GM12864 (cell line): ENCODE measurements at places on chromosomes 4 and X.

DNA sequence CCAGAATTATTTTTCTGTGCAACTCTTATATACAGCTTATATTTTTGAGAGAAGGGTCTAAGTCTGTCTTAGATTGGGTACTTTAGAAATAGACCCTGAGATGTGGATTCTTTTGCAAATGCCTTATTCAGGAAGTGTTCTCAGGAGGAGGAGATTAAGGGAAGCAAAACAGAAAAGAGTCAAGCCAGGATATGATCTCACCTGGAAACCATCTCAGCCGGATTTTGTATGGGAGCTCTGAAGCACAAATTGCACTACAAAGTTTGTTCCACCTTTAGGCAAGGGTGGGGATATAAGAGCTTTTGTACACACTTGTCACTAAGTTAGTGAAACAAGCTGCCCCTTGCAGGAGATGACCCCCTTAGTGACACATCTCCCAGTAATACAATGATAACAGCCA lies 121.2 kb upstream of the GRPR start:
- no peak for DNase-seq

- DNase-seq, result no peak
Measured at GRCh38 chr4:170464614-170465197, 374.9 kb upstream of the AADAT start.

- no peak for DNase-seq
Measured at GRCh38 chrX:27915617-27916016, 65.6 kb downstream of the DCAF8L1 start.

- no peak for DNase-seq
Measured at GRCh38 chr4:37830640-37831039, 4.2 kb downstream of the PGM2 start.

GRCh38 chrX:29071525-29072320 lies 484.5 kb downstream of the IL1RAPL1 start:
- no peak for DNase-seq

GRCh38 chr4:146095091-146095690 lies 80.3 kb upstream of the LSM6 start:
- no peak for DNase-seq

GRCh38 chr4:59612235-59612634 lies 1587.9 kb upstream of the ADGRL3 start:
- DNase-seq, result no peak

GRCh38 chr4:178415925-178416324 lies 973.7 kb upstream of the AGA start:
- no peak for DNase-seq

GRCh38 chr4:85459736-85460135 lies 15.2 kb upstream of the ARHGAP24 start:
- DNase-seq, result no peak

DNA sequence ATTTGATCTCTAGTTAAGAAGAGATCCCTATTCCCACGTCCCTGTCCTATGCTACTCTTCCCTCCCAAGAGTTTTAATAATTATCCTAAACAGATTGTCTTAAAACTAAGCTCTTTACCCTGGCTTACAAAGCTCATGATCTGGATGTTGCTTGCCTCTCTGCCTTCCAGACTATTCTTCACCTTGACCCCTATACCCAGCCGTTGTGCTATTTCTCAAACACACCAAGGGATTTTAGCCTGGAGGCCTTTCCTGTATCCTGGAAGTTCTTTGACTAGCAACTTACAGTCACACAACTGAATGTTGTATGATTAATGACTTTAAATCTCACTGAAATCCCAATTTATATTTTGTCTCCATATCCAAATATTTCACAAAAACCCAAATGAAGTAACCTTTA lies 314.9 kb downstream of the ADGRL3 start:
- DNase-seq, result no peak

- no peak for DNase-seq
Measured at GRCh38 chr4:109027016-109027500, 264.2 kb upstream of the ETNPPL start.

DNA sequence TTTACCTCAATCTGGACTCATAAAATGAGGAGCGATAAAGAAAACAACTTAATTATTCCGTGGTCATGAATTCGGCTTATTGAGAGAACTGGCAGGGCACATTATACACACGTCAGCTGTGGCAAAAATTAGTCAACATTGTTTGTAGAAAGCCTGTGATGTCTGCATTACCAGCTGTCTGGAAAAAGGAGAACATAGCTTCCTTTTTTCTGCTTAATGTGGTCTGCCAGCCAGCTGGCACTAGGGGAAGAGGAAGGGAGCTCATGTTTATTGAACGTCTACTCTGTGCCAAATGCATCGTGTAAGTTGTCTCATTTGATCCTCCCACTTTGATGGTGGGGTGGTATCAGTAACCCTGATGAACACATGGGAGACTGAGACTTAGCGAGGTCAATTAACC lies 367.6 kb downstream of the ARHGAP24 start:
- no peak for DNase-seq

GRCh38 chr4:123077330-123077729 lies 154.9 kb upstream of the NUDT6 start:
- no peak for DNase-seq

DNA sequence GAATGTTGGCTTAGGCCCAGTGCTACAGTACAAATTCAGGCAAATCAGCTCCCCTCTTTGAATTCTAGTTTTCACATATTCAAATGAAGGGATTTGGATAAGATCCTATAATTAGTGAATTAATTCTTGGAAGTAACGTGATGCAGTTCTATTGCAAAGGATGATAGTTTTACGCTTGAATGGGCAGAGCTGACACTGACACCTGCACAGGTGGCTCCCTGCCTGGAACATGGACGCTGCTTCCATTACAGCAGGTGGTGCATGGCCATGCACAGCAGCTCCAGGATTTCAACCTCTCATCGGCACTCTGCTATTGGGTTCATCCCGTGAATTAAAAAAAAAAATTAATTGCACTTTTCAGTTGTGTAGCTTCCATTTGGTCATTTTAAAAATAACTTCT lies 28.4 kb upstream of the RPS6KA6 start:
- DNase-seq, result no peak

GRCh38 chrX:66632473-66632872 lies 6.4 kb downstream of the EDA2R start:
- no peak for DNase-seq

DNA sequence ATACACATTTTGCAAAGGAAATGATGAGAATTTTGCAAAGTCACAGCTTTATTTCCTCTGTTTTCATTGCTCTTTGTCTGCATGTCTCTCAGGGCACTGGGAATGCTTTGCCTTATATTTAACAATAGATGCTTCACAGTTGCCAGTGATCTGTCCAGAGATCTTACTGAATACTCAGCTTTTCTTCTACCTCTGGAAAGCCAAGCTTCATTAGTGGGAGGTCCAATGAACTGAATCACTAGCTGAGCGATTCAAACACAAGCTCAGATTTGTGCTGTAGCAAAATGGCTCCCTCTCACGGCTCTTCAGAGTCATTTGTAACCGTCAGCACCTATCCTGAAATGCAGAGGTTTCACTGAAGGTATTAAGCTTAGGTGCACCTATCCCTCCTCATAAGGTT lies 138.9 kb downstream of the DCLK2 start:
- DNase-seq, result no peak

- no peak for DNase-seq
Measured at GRCh38 chrX:2654436-2655340, 36.4 kb upstream of the CD99 start.

DNA sequence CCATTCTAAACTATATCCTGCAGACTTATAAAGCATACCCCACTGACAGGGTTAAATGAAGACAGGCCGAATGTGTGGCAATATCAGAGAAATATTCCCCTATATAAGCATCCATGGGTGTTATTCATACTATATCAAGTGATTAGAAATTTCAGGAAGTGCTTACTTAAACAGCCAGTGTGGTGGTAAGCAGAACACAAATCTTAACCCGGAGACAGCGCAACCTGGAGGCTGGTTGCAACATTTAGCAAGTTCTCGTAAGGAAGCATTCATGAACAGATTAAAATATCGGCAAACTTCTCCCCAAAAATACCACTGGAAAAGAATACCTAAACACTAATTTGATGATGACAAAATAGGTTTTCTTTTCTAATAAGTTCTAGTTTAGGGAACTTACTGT lies 261.2 kb downstream of the CBLL2 start:
- DNase-seq, result no peak

DNA sequence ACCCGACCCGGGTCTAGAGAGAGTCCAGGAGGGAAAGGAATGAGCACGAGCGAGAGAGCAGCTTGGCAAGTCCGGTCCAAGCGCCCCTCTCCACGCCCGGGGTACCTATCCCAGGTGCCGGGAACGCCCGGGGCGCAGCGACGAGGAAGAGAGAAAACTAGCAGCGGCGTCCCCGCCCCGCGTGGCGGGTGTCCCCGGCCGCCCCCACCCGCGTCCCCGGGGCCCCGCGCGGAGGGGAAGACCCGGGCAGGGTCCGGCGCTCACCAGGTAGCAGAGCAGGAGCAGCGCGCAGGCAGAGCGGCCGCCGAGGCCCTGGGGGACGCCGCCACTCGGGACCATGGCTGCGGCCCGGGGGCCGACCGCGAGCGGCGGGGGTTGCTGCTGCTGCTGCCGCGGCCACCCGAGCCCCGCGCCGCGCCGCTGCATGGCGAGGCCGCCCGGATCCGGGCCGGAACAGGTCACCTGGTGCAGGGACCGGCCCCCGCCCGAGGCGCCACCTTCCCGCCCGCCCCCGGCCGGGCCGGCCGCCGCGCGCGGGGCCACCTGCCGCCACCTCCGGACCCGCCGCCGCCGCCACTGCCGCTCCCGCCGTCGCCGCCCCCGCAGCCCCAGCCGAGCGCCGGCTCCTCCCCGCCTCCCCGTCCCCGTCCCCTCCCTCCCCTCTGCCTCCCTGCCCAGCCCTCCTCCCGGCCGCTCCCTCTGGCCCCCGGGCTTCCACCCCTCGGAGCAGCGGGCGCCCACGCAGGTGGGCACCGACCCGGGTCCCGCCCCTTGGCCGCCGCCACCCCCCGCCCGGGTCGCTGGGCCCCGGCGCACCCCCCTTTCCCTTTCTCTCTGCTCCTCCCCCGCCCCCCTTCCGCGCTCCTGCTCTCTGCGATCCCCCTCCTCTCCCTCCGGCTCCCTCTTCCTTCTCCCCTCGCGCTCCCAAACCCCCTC lies at the start of gene SEL1L3:
TSS of gene SEL1L3 (minus strand) at position 578 of the 936 bp plus-strand sequence. CDS start at position 426, 152 bp downstream.
- no peak for DNase-seq

DNA sequence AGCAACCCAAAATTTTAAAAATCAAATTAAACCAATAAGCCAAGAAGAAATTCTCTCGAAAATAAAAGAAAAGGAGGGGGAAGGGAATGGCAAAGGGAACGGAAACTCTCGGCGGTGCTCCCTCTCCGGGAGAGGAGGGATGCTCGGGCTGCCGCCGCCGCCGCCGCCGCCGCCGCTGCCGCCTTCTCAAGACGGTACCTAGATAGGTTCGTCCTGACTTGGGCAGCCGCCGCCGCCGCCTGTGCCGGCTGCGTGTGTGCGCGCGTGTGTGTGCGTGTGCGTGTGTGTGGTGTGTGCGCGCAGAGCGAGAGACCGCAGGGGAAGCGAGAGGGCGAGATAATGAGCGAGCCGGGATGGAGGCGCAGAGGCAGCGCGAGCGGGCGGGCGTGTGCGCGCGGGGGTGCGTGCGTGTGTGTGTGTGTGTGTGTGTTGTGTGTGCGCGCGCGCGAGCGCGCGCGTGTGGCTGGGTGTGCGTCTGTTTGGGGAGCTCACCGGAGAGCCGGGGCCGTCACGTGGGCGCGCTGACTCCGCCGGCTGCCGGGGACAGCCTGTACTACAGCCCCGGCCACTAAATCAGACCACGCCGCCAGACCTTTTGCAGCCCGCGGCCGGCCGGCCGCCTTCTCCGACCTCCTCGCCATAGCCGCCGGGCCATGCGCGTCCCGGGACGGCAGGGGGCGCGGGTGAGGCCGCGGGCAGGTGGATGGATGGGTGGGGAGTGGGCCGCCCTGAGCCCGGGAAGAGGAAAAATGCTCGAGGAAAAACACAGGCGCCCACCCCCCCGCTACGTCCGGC lies 111.6 kb downstream of the DHX15 start:
- DNase-seq, result peak; percentile 8

- DNase-seq, result no peak
Measured at GRCh38 chr4:128353791-128354190, 66.2 kb upstream of the PGRMC2 start.

GRCh38 chr4:140346136-140346535 lies 27.3 kb upstream of the SCOC start:
- DNase-seq, result no peak

GRCh38 chrX:69158166-69158980 lies 6.9 kb downstream of the PJA1 start:
- no peak for DNase-seq

DNA sequence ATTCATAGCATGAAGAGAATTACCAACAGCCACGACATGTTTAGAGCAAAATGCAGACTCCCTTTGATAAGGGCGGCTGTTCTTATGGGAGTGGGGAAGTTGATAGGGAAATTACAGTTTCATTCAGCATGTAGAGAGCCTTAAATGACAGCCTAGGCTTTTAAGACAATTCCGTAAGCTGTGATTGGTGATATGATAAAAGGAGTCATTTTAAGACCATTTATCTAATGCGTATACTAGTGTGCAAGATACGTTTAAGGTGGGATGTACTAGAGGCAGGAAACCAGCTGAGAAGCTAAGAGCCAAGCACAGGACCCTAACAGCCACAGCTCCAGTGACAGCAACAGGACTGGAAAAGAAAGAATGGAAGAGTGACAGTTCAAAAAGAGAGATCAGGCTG lies 102.2 kb upstream of the ZFP42 start:
- DNase-seq, result no peak

DNA sequence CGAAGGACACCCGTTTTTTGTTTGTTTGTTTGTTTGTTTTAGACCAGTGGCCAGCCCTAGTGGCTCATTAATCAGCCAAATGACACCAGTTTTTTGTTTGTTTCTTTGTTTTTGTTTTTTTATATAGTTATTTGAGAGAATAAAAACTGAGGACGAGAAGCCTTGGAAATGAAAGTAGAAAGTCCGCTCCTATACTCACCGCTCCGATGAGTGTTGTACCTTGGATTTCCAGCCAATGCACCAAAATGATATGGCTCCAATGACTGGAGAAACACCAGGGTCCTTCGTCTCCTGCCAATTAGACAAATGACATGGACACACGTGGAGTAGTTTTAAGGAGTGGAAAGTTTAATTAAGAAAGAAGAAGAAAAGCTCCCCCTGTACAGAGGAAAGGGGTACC lies 87.9 kb downstream of the ZXDA start:
- no peak for DNase-seq

DNA sequence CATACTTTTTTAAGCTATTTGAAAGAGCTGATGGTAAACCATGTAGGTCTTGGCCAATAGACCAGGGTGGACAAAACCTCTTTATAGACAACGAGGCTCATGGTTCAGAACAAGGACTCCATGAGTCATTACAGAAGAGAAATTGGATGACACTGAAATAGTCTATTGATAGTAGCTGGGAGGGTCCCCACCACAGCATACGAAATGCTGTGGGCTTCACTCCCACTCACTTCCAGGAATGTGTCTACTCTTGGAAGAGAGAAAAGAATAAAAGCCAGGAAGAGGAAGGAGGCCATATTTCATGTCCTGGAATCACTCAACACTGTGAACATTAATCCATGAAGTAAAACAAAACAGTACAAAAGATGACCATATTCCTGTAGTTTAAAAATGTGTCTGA lies 82.3 kb upstream of the MXRA5 start:
- no peak for DNase-seq

- no peak for DNase-seq
Measured at GRCh38 chr4:164536814-164537213, 217.1 kb upstream of the SMIM31 start.
